ENCODE measurements at places on chromosomes 16 and 17.

- DNase-seq = no peak
These were observed 10.2 kb downstream of the CRYBA1 start for GRCh38 chr17:29256735-29257466.

DNA sequence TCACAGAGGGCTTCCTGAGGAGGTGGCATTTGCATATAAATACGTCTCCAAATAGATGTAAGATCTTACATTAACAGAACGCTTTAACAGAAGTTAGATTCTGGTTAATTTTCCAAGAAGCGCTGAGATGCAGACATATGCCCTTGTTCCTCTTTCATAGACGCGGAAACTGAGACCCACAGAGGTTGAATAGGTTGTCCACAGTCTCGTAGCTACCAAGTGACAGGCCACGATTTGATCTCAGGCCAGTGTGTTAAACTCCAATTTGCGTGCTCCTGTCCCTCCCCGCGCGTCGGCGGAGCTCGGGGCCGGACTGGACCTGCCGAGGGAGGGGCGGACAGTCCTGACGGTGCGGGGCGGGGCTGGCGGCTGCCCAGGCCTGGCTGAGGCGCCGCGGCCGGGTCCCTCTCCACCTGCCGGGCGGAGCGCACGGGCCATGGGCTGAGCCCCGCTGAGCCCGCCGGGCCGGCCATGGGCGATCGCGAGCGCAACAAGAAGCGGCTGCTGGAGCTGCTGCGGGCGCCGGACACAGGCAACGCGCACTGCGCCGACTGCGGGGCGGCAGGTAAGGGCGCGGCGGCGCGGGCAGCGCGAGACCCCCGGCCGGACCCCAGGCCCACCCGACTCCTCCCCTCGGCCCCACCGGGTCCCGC, at the start of gene ADAP2:
Gene ADAP2, plus strand, starts transcription at position 402 of the 653 bp plus-strand sequence. Its CDS starts 70 bp downstream, at position 472.
- DNase-seq = no peak

DNA sequence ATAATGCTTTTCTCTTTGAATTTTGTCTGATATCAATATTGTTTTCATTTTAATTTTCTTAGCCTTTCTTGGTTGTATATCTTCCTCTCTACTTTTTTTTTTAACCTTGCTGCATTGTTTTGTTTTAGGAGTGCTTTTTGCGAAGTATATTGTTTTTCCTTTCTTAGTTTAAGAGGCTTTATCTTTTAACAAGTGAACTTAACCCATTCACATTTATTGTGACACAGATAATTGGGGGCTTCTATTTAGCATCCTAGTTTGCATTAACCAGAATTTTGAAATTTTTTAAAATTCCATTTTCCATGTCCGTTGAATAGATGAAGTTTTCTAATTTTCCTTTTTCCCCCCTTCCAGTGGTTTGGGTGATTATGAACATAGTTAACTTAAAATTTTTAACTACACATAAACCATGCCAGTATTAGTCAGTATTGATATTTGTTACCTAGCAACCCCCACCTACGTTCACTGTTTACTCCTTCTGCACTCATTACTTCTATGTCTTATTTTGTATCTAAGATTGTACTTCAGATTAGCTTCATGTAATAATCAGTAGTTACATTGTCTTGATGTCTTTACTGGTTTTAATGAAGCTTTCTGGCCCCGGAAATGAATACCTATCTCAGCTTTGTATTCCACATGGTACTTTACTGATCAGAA, 44.4 kb downstream of the TNRC6A start:
- no peak for DNase-seq

- DNase-seq = no peak
These were observed 477.3 kb downstream of the KCNJ2 start for GRCh38 chr17:70646673-70647072.

DNA sequence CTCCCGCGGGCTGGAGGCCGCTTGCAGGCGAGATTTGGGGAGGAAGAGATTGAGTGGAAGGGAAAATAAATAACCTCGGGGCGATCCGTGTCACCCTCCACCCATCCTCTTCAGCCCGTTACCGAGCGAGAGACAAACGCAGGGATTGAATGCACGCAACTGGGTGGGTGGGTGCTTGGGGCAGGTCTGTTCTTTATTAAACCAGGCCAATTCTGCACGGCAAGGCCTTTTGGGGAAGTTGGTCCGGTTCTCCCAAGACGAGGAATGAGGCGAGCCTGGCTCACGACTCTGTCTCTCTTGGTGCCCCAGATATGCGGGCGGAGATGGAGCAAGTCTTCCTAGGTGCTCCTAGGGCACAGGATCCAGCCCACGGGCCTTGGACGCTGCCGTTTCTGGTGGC, 396 bp upstream of the HOXB7 start:
- no peak for DNase-seq

DNA sequence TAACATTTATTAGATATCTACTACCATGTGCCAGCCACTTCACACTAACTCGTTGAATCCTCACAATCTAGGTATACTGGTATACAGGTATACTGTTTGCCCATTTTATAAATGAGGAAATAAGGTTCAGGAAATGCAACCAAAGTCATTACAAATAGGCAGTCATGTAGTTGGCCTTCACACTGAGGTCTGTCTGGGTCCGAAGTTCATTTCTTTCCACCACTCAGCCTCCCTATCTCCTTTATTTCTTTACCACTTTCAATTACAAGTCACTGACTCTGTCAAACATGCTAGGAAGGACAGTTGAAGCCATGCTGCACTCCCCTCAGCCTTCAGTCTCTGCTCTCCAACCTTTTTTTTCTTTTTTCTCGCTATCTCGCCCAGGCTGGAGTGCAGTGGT, 20.7 kb upstream of the SIAH1 start:
- no peak for DNase-seq

DNA sequence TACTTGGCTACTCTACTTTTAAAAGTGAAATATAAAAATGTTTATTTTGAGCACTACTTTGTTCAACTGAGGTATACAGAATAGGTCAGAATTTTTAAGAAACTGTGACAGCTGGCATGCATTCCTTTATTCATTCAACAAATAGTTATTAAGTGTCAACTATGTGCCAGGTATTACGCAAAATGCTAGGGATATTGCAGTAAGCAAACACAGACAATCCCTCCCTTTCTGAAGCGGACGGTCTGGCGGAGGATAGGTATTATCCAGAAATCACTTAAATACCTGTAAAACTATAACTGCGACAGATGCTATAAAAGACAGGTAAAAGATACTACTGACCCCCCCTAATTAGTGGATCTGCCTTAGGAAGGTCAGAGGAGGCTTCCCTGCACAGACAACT, 26.1 kb downstream of the METTL16 start:
- DNase-seq = no peak

DNA sequence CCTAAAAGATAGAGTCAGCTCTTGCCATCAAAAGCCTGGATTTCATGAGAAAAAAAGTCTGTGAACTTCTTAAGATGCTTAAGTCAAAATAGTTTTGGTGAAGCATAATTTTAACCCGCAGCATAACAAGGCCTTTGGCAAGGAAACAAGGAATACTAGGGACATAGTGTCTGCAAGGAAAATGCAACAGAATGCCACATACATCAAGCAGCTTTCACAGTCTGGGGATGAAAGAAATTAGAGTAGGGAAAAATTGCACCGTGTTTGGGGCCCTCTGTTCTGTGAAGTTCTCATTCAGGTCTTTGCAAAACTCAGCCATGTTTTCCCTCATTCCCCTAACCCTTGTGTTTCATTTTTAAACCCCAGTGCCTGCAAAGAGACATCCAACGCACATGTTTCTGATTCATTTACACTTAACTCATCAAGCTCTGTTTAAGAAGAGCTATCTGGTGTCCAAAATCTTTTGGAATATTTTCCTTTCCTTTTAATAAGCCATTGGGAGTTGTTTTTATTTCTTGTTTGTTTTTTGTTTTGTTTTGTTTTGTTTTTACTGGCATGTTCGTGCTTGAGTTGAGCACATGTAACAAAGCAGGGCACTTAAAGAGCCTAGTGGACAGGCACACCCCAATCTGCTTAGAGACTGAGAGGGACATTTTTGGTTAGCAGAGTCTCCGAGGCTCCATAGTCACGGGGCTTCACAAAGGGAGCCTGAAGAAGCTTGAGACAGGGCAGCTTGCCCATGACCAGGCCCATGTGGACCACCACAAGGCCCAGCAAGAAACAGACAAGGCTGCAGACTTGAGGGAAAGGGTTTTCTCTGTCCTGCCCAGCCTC, 116.5 kb downstream of the ANKFN1 start:
- no peak for DNase-seq

- no peak for DNase-seq
These were observed 57.2 kb upstream of the SEC14L1 start for GRCh38 chr17:77083531-77083930.

GRCh38 chr16:27315333-27316037, 1.7 kb downstream of the IL4R start:
- no peak for DNase-seq

- DNase-seq = no peak
These were observed 5.8 kb downstream of the SPPL2C start for GRCh38 chr17:45850468-45850867.

DNA sequence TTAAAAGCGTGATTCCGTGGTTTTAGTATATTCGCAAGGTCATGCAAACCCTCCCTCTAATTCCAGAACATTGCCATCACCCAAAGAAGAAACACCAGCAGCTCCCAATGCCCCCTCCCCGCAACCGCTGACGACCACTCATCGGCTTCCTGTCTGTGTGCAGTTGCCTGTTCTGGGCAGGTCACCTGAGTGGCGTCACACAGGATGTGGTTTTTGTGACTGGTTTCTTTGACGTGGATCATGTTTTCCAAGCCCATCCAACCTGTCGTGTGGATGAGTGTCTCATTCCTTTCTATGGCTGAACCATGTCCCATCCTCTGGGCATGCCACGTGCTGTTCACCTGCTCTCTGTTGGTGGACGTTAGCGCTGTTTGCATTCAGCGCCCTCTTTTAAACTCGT, 8.2 kb upstream of the ATP2C2 start:
- no peak for DNase-seq

- DNase-seq = no peak
These were observed 2.1 kb upstream of the MFAP4 start for GRCh38 chr17:19388791-19389785.

DNA sequence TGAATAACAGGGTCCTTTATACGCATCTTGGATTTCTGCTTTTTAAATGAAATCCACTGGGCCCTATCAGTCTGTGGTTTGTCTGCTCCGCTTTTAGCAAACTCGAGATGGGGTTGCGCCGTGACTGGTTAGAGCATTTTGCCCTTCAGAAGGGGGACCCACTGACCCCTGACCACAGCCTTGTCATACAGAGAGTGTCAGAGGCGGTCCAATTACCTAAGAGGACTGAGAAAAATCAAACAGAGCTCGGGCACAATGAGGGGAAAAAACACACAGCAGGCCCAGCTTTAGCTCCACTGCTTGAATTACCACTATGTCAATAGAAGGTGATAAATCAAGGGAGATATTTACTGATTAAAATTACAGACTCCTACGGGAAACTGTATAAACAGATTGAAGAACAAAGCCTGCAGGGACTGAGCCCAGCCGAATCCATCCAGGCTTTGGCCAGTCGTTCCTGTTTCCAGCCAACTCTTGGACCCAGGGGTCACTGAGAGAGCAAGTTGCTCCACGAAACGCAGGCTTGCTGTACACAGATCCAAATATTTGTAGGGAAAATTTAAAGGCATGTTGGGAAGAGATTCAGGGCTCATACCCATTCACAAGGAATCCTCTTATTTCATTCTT, 131.9 kb upstream of the ZFHX3 start:
- no peak for DNase-seq

GRCh38 chr17:65743308-65743655, 181.8 kb upstream of the AXIN2 start:
- no peak for DNase-seq

All from activated T-helper 1 cell treated with anti-CD3 and anti-CD28 coated beads, Interleukin-2, amount 50 U/mL, for 16 hours (primary cell).